Astrocyte (in vitro differentiated cells and primary cell): ENCODE measurements at places on chromosomes 1 and 21.

DNA sequence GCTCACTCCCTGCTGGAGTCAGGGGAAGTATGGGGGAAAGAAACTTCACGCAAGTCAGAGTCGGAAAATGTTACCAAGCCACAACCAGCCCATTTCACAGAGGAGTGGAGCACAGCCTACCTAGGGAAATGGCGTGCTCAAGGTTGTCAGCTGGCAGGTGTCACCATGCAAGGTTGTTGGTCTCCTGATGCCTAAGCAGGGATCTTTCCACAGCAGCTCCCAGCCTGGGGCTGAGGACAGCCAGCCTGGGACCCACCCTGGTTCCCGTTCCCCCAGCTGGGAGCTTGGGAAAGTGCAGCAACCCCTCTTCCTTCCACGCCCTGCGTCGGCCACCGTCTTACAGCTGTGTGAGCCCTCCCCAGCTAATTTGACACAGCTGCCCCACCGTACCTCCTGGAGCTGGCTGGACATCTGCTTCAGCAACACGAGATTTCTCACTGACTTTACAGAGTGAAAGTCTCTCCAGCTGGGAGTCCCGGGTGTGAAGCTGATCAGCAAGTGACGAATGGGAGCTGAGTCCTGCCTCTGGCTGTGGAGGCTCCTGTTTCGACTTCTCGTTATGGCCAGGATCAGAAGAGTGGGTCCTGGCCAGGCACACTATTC, 224.6 kb upstream of the RAB4A start:
- H3K4me1 ChIP-seq = no peaks in the 10 kb centered on the region
- no peak for DNase-seq
- no peaks in the 10 kb centered on the region for H3K36me3 ChIP-seq
- H3K4me3 ChIP-seq = no peak overlapping the region

- H3K27ac ChIP-seq = no peak overlapping the region
- H3K4me1 ChIP-seq = no peaks in the 10 kb centered on the region
- no peak for DNase-seq
- no peaks in the 10 kb centered on the region for H3K36me3 ChIP-seq
- no peak overlapping the region for H3K4me3 ChIP-seq
- no peaks in the 10 kb centered on the region for H3K27me3 ChIP-seq
These were observed 3.5 kb upstream of the KRTAP10-4 start for GRCh38 chr21:44569861-44570517.

GRCh38 chr21:44947930-44948331, 8.1 kb downstream of the SLX9 start:
- no peak for DNase-seq
- peaks cover 3% of the 10 kb centered on the region for H3K36me3 ChIP-seq
- H3K4me3 ChIP-seq = no peak overlapping the region
- H3K4me1 ChIP-seq = peaks cover 5% of the 10 kb centered on the region

DNA sequence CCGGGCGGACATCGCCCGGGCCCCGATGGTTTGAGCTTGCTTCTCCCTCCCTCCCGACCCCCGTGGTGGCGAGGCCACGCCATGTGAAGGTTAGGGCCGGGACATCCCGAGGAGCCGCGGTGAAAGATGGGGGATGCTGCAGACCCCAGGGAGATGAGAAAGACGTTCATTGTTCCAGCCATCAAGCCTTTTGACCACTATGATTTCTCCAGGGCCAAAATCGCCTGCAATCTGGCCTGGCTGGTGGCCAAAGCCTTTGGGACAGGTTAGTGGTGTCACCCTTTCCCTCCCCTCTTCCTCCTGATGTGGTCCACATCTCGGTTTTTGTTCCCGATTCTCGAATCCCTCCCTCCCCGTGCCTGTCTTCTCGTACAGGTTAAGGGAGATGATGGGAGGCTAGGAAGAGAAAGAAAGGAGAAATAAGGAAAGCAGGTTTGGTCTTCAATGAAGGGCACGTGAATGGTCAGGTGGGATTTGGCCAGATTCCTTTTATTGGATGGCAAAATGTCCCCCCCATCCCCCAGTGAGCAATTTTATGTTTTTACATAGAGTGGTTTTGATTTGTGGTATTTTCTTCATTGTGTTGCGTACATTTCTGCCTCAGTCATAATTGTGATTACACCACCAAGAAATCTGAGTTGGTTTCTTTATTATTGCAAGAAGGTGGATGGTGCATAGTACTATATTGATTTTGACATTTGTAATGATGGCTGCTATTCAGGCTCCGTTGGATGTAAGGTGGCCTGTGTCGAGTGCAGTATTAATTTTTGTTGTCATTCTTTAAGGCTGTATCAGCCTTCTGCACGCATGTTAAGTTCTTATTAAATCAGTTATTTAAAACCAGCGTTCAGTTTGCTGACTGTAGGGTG, 1.2 kb downstream of the CAMSAP2 start:
- peaks cover 12% of the 10 kb centered on the region for H3K4me1 ChIP-seq
- DNase-seq = peak; percentile 21
- peak overlapping the region; percentile 99 for H3K4me3 ChIP-seq
- H3K27me3 ChIP-seq = no peaks in the 10 kb centered on the region

- H3K4me3 ChIP-seq = no peak overlapping the region
- H3K4me1 ChIP-seq = no peaks in the 10 kb centered on the region
- H3K27ac ChIP-seq = no peak overlapping the region
- no peaks in the 10 kb centered on the region for H3K36me3 ChIP-seq
These were observed 104.2 kb upstream of the BARHL2 start for GRCh38 chr1:90821152-90821787.
